ENCODE measurements at places on chromosomes 3 and 15.

GRCh38 chr15:51425517-51426040 lies 84.1 kb downstream of the GLDN start:
- H3K36me3 ChIP-seq = no peaks in the 10 kb centered on the region
- no peaks in the 10 kb centered on the region for H3K4me1 ChIP-seq
- no peaks in the 10 kb centered on the region for H3K27me3 ChIP-seq
- no peak for ATAC-seq
- H3K4me3 ChIP-seq = no peak overlapping the region
- H3K27ac ChIP-seq = no peak overlapping the region

- no peak for ATAC-seq
- H3K4me1 ChIP-seq = no peaks in the 10 kb centered on the region
- no peaks in the 10 kb centered on the region for H3K36me3 ChIP-seq
- H3K27ac ChIP-seq = no peak overlapping the region
- H3K4me3 ChIP-seq = no peak overlapping the region
- no peaks in the 10 kb centered on the region for H3K27me3 ChIP-seq
These were observed 82.8 kb downstream of the MAGI1 start for GRCh38 chr3:65955792-65956477.

- H3K4me1 ChIP-seq = peaks cover 28% of the 10 kb centered on the region
- no peak overlapping the region for H3K4me3 ChIP-seq
- H3K27me3 ChIP-seq = no peaks in the 10 kb centered on the region
- no peak for ATAC-seq
- H3K27ac ChIP-seq = no peak overlapping the region
- H3K36me3 ChIP-seq = peaks cover 4% of the 10 kb centered on the region
These were observed 2.6 kb upstream of the IDH3A start for GRCh38 chr15:78146425-78147154.

DNA sequence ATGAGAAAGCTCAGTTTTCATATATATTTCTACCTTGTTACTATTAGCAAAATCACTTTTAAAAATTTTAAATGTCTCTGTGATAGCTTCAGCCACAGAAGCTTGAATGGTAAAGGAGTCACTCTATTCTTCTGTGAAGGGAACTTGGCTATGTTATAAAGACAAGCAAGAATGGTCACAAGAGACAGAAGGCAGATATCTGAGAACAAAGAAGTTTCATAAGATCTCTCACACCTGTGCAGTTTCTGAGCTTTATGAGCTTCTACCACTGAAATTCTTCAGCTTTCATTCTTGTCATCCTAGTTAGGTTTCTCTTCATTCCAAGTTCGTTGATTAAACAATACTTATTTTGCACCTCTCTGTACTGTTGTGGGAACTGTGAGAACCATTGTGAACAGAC lies 853.4 kb downstream of the IGSF11 start:
- no peaks in the 10 kb centered on the region for H3K36me3 ChIP-seq
- no peak overlapping the region for H3K4me3 ChIP-seq
- no peaks in the 10 kb centered on the region for H3K4me1 ChIP-seq
- no peaks in the 10 kb centered on the region for H3K27me3 ChIP-seq
- no peak overlapping the region for H3K27ac ChIP-seq

DNA sequence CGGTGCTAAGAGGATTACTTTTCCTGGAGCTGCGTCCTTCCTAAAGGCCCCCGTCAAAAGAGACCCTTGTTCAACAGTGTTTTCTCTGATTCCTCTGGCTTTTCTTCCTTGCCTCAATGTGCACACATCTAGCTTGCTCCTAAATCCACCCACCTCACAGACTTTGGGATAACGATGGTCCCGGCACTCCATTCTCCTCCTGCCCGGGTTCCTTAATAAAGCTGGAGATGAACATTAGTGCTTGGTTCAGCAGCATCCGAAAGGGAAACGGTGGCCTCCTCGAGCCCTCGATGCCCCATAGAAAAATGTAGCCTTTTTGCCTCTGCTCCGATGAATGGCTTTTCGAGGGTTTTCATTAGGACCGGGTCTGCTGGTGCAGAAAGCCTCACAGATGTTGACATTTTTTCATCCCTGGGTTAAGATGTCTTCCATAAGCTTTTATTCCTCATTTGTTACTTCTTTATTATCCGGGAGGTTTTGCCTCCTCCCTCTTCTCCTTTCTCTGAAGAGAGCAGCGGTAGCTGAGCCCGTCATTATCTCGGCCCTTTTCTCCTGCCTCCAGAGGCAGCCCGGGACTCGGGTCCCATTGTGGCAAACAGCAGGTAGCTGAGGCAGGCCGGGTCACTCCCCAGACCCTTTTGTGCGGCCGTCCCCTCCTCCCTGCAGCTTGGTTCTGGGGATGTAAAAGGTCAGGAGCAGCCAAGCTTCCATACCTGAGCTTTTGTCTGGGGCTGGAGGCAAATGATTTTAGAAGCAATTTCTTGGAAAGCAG lies 64.6 kb downstream of the CPN2 start:
- peaks cover 49% of the 10 kb centered on the region for H3K27me3 ChIP-seq
- H3K4me1 ChIP-seq = no peaks in the 10 kb centered on the region
- ATAC-seq = no peak
- no peak overlapping the region for H3K27ac ChIP-seq
- H3K4me3 ChIP-seq = no peak overlapping the region
- H3K36me3 ChIP-seq = peaks cover 5% of the 10 kb centered on the region

DNA sequence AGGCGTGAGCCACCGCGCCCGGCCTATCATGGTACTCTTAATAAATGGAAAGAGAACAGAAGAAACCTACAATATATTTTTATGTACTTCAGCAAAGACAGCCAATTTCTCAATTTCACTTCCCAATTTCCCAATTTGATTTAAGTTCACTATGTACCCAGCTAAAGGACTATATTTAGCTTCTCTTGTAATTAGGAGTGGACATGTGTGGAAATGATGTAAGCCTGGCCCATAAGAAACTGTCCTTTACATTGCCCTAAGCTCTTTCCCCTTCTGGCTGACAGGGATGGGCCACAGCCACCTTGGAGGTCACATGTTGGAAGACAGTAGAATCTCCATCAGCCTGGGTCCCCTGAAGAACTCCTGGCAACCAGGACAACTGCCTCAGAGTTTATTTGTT lies 6.2 kb downstream of the TMEM39A start:
- H3K4me3 ChIP-seq = no peak overlapping the region
- H3K36me3 ChIP-seq = peaks cover 62% of the 10 kb centered on the region
- peaks cover 11% of the 10 kb centered on the region for H3K4me1 ChIP-seq
- no peaks in the 10 kb centered on the region for H3K27me3 ChIP-seq

DNA sequence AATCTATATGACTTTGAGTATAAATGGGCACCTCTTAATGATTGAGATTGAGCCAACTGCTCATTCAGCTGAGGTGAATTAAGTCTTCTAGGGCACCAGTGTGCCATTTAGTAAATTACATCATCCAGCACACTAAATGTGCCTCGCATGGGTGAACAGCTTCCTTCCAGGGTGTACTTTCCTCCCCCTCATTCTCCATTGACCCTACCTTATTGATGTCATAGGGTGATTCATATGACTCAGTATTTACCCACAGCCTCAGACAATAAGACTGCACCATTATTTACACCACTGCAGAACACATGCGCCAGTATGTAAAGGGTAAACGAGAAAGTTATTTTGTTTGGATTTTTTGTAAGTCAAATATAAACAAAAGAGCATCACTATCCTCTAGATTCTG lies 185.2 kb upstream of the ARL6 start:
- no peak overlapping the region for H3K27ac ChIP-seq
- no peaks in the 10 kb centered on the region for H3K27me3 ChIP-seq
- no peak for ATAC-seq
- H3K4me1 ChIP-seq = no peaks in the 10 kb centered on the region

DNA sequence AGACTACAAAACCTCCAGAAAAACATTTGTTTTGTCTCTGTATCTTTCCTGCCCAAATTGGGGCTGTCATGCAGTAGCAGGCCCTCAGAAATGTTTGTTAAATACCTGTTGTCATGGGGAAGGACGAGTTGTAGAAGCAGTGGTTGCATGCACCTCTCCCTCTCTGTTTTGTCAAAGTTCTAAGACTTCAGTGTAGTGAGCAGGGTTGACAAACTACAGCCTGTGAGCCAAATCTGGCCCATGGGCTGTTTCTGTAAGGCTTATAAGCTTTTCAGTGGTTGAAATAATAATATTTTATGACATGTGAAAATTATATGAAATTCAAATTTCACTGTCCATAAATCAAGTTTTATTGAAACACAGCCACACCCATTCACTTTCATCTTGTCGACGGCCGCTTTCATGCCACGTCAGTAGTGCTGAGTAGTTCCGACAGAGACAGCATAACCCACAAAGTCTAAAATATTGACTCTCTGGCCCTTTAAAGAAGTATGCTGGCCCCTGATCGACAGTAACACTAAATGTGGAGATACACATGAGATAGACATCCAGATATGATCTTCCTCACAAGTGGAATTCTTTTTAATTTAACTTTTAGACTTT lies 102.9 kb downstream of the PDZRN3 start:
- no peaks in the 10 kb centered on the region for H3K4me1 ChIP-seq
- ATAC-seq = no peak
- H3K4me3 ChIP-seq = no peak overlapping the region
- H3K36me3 ChIP-seq = no peaks in the 10 kb centered on the region
- no peaks in the 10 kb centered on the region for H3K27me3 ChIP-seq

DNA sequence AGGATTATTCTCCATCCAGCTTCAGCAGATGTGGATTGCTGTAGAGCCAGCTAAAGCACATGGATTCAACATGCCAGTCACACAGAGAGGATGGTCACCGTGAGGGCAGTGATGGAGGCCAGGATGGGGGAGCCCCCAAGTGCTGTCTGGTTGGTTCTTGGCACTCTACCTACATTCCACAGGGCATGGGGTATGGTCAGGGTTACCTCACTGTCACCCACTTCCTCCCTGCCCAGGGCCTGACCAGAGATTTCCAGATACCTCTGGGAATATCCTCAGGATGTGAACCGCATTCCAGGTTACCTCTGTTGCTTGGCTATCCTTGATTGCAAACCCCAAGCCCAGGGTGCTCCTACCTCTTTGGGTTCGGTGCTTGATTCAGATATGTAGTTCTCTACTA lies 147.3 kb upstream of the TRIM42 start:
- no peaks in the 10 kb centered on the region for H3K4me1 ChIP-seq
- H3K4me3 ChIP-seq = no peak overlapping the region
- no peak overlapping the region for H3K27ac ChIP-seq

DNA sequence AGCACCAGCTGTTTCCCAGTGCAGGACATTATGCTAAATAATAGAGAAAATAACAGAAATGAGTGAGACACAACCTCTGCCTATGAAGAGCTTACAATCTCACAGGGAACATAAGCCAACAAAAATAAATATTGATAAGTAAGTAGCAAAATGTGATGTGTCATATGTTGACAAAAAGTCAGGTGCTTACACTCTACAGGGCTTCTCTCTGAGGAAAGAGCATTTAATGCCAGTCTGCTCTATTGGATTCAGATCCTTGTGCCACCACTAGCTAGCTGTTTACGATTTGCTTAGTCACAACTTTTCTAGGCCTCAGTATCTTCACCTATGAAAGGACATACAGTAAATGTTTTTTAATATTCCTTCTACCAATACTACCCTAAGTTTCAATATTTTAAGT lies 500.9 kb upstream of the NAALADL2 start:
- ATAC-seq = no peak
- no peaks in the 10 kb centered on the region for H3K4me1 ChIP-seq
- H3K36me3 ChIP-seq = no peaks in the 10 kb centered on the region
- no peak overlapping the region for H3K4me3 ChIP-seq

GRCh38 chr3:161212171-161212771 lies 8.8 kb upstream of the NMD3 start:
- H3K36me3 ChIP-seq = no peaks in the 10 kb centered on the region
- ATAC-seq = no peak
- H3K27me3 ChIP-seq = peaks cover 8% of the 10 kb centered on the region
- H3K4me3 ChIP-seq = no peak overlapping the region
- H3K27ac ChIP-seq = no peak overlapping the region
- H3K4me1 ChIP-seq = no peaks in the 10 kb centered on the region

DNA sequence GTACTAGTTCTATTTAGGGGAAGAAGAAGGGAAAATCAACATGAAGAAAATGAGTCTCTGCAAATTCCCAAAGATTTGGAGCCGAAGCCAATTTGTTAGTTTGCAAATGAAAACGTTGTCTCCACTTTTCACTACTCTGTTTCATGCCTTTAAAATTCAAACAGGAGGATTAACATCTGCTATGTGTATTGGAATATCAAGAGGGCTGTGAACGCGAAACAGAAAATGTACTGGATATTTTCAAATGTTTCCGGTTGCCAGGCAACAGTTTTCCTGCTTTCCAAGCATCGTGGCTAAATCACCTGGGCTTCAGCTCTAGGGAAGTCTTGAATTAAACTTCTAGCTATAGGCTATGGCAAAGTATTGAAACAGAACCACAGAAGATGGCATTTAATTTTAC lies 172.8 kb downstream of the KCNMB2 start:
- no peaks in the 10 kb centered on the region for H3K36me3 ChIP-seq
- no peak overlapping the region for H3K4me3 ChIP-seq
- H3K27ac ChIP-seq = no peak overlapping the region
- no peaks in the 10 kb centered on the region for H3K4me1 ChIP-seq
- no peaks in the 10 kb centered on the region for H3K27me3 ChIP-seq

GRCh38 chr15:73982222-73982962 lies 9.7 kb downstream of the STOML1 start:
- H3K27me3 ChIP-seq = no peaks in the 10 kb centered on the region
- H3K27ac ChIP-seq = peak overlapping the region; percentile 84
- H3K4me1 ChIP-seq = peaks cover 69% of the 10 kb centered on the region
- ATAC-seq = peak; percentile 71

DNA sequence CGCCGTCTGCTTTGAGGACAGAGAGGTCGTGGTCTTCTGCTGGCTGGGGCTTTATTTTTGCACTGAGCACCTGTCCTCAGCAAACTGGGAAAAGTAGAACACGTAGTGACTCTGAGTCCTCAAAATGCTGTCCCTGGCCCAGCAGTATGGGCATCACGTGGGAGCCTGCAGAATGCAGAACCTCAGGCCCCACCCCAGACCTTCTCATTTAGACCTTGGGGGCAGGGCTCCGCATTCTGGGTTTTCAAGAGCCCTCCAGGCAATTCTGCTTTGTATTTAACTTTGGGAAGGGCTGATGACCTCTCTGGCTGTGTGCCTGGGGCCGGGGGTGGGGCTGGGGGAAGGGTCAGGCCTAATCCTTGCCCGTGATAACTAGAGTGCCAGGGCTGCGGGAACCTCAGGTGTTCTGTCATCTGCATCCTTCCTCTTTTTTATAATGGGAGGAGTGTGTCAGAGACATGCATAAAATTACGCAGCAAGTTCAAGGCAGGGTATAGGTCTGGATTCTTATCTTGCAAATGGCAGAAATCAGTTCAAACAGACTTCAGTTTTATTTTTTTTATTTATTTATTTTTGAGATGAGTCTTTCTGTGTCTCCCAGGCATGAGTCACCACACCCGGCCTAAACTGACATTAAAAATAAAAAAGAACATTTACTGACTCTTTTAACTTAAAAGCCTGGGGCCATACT lies 11.1 kb downstream of the SLC6A6 start:
- peak; percentile 85 for ATAC-seq
- H3K4me3 ChIP-seq = no peak overlapping the region
- H3K36me3 ChIP-seq = peaks cover 56% of the 10 kb centered on the region

Measured in stimulated activated memory B cell treated with anti-CD40 and anti-IgM and Interleukin-4, amounts not matched to agents 10 μg/mL and 1 μg/mL and 100 μg/mL, for 72 hours (primary cell).